Activated T-cell treated with anti-CD3 and anti-CD28 coated beads for 24 hours (primary cell): ENCODE measurements at places on chromosomes 6 and 20.

DNA sequence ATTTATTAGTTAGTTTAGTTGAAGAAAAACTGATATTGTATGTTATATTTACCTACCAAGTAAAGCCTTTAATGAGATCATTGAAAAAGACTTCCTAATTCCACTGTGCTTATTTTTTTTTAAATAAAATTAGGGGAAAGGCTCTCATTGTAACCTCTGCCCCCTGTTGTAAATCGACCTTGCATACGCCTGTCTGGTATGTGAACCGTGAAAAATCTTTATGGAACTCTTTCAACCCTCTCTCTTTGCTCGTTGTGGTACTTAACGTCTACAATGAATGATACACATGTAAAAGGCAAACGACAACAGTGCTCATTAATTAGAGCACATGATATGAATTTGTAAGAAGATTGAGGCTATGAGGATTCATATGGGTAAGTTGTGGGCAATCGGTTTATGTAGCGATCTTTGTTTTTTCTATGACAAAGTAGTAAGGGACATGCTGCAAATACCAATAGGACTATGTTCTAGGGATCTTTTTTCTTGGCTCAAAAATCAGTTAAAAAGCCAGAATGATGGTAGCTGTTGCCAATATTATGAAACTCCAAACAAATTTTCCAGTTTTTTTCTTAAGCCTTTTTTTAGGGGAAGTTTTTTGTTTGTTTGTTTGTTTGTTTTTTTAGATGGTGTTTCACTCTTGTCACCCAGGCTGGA lies 119.0 kb upstream of the MCHR2 start:
- no peak for DNase-seq

GRCh38 chr6:131040866-131041265 lies 22.2 kb downstream of the EPB41L2 start:
- no peak for DNase-seq

DNA sequence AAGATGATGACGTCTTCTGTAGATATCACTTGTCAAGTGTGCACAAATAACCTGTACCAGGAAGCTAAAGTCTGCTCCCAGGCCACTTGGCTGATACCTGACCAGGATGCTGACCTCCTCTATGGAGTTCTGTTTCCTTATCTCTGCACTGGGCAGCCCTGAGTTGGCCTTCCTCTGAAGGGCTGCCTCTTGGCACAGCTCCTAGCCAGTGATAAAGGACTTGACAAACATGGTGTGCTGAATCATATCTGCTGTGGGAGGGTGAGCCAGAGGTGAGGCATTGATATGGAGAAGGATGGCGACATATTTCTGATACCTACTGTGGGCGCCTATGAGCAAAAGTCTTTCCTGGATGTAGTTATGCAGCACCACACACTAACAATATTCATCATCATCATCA lies 32.8 kb upstream of the FOXA2 start:
- DNase-seq: no peak

- no peak for DNase-seq
These were observed 113.2 kb downstream of the CEBPB start for GRCh38 chr20:50303573-50304500.

- no peak for DNase-seq
These were observed 1.2 kb downstream of the HLA-DQA2 start for GRCh38 chr6:32742374-32742773.

- no peak for DNase-seq
These were observed 204.7 kb upstream of the ARG1 start for GRCh38 chr6:131368198-131368911.

DNA sequence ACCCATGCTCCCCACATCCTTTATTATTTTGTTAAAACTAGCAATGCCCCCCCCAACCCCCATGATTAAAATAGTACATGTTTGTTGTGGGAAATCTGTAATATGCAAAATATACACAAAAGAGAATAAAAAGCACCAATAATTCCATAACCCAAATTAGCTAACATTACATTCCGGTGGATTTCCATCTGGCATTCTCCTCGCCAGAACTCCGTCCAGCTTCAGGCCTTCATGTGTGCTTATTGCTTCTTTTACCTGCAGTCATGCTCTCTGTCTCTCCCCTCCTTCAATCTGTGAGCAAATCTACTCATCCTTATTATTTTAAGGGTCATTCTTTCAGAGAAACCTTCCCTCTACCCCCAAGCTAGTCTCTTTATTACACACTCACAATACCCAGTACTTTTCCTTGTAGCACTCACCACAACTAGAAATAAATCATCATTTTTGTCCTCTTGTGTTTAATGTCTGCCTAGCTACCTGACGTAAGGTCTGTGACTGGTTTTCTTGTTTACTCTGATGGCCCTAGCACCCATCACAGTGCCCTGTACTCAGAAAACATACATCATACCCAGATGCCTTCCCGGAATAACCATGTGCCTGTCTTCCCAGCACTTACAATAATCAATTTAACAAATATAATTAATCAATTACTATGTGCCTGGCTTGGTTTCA lies 25.6 kb upstream of the IER3 start:
- DNase-seq: no peak
